ENCODE measurements at places on chromosomes 6 and 20.

- peak; percentile 9 for DNase-seq
Observed at GRCh38 chr20:16821211-16822089, 73.3 kb downstream of the OTOR start.

DNA sequence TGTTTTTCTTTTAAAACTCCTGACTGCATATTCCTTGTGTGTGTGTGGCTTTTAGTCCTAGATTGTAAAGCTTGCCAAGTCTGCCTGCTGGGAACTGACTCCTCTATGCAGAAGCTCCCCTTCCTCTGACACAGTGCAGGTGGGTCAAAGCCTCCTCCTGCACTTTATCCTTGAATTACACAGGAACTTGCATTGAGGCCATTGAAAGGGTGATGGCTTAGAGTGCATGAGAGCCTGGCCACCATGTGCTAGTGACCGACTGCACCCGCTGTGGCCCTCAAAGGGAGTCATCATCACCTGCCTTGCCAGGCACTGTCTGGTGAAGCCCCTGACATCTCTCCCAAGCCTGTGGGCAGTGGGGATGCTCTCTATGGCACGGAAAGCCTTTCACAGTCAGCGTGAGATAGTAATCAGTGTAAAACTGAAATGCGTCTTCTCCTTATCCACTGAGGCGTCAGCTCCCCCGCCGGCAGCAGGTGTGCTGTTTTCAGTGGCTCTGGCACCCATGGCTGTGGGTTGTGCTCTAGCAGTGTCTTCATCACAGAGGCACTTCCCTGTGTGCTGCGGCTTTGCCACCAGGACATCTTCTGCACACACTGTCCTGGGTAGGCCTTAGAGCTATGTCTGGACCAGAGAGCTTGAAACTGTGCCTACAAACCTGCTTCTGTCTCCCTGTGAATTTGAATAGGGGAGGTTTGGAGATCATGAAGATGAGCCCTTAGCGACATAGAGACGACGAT lies 87.9 kb downstream of the THBS2 start:
- DNase-seq: no peak

DNA sequence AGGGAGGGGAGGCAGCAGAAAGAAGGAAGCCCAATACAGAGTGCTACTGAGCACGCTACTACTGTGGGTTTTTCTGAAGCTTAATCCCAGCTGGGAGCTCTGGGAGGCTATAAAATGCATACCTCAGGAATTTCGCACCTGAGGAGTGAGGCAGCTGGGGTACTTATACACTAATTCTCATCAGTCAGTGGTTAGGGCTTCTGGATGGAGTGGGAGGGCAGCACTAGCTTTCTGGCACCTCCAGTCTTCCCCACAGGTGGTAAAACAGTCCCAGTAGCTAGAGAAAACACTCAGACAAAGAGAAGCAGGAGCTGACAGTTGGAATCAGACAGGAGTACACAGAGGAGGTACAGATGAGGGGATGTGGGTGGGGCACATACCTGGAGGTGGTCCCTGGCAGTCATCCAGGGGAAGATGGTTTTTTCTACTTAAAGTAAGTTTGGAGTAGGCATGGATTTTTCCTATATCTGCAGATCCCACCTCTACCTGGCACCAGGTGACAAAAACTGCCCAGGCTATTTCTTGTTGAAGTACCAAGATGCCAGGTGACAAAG lies 37.8 kb downstream of the CPXM1 start:
- no peak for DNase-seq

GRCh38 chr6:107534571-107535141 lies 44.7 kb downstream of the SOBP start:
- DNase-seq: no peak

GRCh38 chr6:75268121-75268987 lies 16.2 kb downstream of the TMEM30A start:
- DNase-seq: no peak

GRCh38 chr20:50848846-50849673 lies 54.2 kb downstream of the BCAS4 start:
- no peak for DNase-seq

DNA sequence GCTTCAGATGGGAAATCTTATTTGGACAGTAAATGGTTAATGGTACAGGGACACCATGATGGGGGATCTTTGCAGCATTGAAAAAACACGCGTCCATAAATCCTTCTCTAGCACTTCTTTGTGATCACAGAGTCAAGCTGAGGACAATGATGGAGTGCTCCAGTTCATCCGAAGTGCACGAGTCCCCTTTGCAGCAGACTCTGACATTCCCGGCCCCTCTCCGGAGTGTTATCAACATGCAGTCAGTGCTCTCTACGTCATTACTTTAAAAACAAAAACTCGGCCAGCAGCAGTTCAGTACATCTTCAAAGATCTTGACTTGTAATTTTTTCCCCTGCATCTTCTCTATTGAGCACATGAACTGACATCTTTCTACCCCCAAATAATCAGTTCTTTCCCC lies 185.5 kb upstream of the AKAP12 start:
- no peak for DNase-seq

GRCh38 chr6:3446184-3446583 lies 10.7 kb downstream of the SLC22A23 start:
- no peak for DNase-seq

GRCh38 chr20:23608251-23608846 lies 2.6 kb upstream of the CST9 start:
- DNase-seq: no peak

DNA sequence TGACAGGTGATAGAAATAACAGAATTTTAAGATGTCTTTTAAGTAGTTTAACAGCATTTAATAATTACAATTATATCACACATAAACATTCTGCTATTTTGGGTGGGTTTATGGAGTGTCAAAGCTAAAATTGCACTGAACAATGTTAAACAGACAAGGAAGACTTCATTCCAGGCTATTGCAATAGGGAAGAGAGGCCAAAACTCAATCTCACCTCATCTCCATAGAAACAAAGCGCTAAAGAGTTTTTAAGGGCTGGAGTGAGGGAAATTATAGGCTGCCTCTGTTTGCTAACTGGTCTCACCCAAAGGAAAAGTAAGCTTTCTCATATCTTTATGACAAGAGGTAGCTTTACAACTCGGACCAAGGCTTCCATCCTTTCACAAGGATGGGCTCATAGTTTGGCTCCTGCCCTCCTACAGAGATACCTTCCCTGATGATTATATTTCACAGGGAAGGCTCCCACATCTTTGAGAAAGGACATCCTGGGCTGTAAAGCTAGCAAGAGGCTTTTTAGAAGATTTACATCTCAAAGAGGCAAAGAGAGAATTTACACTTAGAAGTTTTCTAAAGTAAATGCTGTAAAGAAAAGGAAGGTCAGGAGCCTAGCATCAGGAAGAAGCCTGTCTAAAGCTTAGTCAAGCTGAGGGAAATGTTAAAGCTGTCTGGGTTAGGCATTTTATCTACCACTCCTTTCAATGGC lies 350.2 kb upstream of the IMPG1 start:
- no peak for DNase-seq

All from NCI-H2029 treated with DMSO at 0.1 percent for 48 hours (cell line).